ENCODE measurements at places on chromosomes 7 and 10.

- DNase-seq = no peak
Observed at GRCh38 chr10:57905010-57905409, 362.7 kb downstream of the IPMK start.

DNA sequence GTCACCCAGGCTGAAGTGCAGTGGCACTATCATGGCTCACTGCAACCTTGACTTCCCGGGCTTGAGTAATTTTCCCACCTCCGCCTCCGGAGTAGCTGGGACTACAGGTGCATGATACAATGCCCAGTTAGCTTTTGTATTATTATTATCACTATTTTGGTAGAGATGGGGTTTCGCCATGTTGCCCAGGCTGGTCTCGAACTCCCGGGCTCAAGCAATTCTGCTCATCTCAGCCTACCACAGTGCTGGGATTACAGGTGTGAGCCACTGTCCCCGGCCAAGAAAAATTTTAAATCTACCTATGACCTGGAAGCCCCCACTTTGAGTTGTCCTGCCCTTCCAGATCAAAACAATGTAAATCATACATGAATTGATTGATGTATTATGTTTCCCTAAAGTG is 38.8 kb downstream of the CCDC6 start:
- no peak for DNase-seq

GRCh38 chr7:101913247-101913721 is 95.9 kb downstream of the CUX1 start:
- DNase-seq = no peak

GRCh38 chr10:98172495-98172894 is 38.0 kb downstream of the R3HCC1L start:
- DNase-seq = no peak

GRCh38 chr7:125383324-125383723 is 453.7 kb upstream of the POT1 start:
- no peak for DNase-seq

GRCh38 chr10:124748953-124749645 is 4.9 kb upstream of the FAM53B start:
- no peak for DNase-seq

- no peak for DNase-seq
Observed at GRCh38 chr10:131882590-131883451, 18.0 kb upstream of the PPP2R2D start.

GRCh38 chr7:98795741-98796493 is 73.9 kb downstream of the TMEM130 start:
- no peak for DNase-seq

GRCh38 chr7:133912916-133913697 is 214.0 kb upstream of the LRGUK start:
- DNase-seq = no peak

DNA sequence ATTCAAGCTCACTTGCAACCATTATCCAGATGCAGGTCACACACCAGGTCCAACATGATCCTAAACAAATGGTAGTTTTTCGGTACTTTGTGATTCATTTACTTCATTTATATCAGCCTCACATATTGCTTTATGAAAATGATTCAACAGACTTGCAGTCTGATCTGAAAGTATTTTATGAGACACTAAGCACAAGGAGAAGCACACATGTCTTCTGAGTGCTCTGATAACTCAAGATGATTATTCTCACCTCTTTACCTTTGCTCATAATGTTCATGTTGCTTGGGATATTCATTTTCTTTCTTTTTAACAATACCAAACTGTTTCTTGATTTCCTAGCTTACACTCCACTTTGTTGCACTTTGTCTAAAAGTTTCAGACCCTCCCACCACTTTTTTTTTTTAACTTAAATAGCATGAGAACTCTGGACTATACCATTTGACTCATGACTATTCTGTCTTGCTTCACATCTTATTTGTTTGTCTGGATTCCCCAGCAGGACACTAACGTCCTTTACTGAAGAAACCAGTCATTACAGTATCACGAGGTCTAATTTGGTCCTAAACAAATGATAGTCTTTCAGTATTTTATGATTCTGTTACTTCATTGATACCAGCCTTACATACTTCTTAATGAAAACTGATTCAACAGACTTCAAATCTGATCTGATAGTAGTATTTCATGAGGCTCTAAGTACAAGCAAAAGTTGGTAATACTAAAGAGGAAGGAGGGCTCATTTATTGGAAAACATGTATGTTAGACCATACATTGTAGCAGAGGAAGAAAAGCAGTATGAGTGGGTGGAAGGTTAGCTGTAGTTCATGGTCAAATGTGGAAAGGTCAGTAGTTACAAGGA is 171.8 kb upstream of the AHR start:
- DNase-seq = no peak
